Lung microvascular endothelial cell (primary cell): ENCODE measurements at places on chromosomes 1 and 21. TPM values are rescaled to one million over a fixed set of nuclear protein-coding genes. Genes with fewer than 3 reads are reported as not detected.

The ZMYND12 gene
- 0.22 and 0.60 TPM in 2 replicates for total RNA-seq

The NTMT2 gene
- total RNA-seq: not detected in 2 replicates

The C1QTNF12 gene
- total RNA-seq: 0.20 and 0.22 TPM in 2 replicates

The SOX13 gene
- total RNA-seq: 5.7 and 6.7 TPM in 2 replicates

The UBR4 gene
- total RNA-seq: 66.3 and 71.4 TPM in 2 replicates

The MCOLN2 gene
- total RNA-seq: not detected in 2 replicates
